ENCODE measurements at places on chromosomes 16 and 17.

DNA sequence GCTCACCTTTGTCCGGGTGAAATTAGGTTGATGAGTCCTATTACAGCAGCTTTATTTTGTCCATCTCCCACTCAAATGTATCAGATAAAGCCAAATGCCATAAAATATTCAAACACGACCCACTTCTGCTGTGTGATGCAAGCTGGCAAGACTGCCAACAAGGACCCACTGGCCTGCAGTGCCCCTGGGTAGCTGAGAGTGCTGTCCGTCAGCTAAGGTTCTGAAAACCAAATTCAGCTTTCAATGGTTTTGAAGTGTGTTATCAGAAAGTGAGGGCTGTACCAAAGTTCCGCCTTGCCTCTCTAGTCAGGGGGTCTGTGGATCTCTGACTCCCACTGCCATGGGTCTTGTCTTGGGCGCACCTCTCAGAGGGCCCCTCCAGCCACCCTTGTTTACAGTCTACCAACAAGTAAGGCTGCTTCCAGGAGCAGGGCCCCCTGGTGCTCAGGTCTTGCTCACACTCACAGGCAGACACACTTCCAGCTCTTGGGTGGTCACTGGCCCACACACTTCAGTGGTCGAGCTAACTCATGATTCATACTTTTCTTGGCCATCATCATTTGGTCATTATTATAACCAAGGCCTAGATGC lies 10.5 kb upstream of the CCDC182 start:
- no peak for DNase-seq

GRCh38 chr17:55722742-55723487 lies at the start of gene TMEM100:
Gene TMEM100, minus strand, starts transcription at chr17:55722864. Its CDS starts 1,794 bp downstream, at chr17:55721070.
- peak; percentile 63 for DNase-seq

GRCh38 chr17:79624718-79625478 lies 14.0 kb upstream of the RBFOX3 start:
- DNase-seq = no peak

GRCh38 chr17:31900877-31901276 lies 631 bp downstream of the UTP6 start:
- no peak for DNase-seq

DNA sequence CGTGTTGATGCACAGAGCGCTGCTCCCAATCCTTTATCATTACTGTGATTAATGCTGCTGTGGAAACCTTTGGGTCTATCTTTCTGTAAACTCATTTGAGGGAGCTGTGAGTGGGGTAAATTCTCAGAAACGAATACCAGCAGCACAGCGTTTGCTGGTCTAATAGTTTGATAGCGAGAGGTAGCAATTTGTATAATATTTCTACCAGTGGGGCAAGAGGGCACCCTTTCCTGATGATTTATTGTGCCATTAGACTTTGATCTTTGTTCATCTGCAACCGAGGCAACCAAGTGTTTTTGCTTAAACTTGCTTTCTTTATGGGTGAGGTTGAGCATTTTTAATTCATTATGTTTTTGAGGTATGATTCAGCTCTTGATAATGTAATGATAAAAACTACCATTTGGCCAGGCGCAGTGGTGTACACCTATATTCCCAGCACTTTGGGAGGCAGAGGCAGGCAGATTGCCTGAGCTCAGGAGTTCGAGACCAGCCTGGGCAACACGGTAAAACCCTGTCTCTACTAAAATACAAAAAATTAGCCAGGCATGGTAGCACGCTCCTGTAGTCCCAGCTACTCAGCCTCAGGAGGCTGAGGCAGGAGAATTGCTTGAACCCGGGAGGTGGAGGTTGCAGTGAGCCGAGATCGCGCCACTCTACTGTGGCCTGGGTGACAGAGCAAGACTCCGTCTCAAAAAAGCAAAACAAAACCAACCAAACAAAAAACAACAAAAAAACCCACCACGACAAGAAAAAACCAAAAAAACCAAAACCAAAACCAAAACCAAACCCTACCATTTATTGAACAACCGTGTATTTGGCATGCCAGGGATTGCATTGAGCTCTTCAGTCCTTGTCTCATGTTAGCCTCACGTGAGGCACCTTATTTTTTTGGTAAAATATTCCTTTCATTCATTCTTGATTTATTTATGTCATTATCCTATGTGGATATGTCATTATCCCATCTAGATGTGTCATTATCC lies 81.5 kb downstream of the PLCG2 start:
- DNase-seq = no peak

- DNase-seq = no peak
These were observed 13.5 kb downstream of the SOX8 start for GRCh38 chr16:995087-995486.

- DNase-seq = no peak
These were observed 122.5 kb downstream of the CYLD start for GRCh38 chr16:50864386-50864785.

DNA sequence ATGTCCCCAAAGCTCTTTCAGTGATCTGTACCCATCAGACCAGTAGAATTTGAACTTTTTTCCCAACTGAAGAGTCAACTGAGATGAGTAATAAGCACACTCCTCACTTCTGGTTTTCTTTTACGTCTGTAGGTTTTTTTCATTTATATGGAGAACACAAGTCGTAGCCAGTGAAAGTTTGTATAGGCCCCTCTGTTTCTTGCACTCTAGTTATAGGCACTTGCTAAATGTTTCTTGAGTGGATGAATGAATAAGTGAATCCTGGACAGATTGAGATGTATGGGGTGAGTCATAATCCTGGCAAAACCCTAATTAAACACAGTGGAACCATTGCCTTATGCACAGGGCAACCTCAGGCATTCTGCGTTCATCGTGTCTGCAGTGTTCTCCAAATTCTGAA lies 193.7 kb upstream of the TBX2 start:
- no peak for DNase-seq

- no peak for DNase-seq
These were observed 439.2 kb upstream of the SOX9 start for GRCh38 chr17:71681427-71682173.

GRCh38 chr16:85474621-85475217 lies 138.4 kb upstream of the GSE1 start:
- no peak for DNase-seq

DNA sequence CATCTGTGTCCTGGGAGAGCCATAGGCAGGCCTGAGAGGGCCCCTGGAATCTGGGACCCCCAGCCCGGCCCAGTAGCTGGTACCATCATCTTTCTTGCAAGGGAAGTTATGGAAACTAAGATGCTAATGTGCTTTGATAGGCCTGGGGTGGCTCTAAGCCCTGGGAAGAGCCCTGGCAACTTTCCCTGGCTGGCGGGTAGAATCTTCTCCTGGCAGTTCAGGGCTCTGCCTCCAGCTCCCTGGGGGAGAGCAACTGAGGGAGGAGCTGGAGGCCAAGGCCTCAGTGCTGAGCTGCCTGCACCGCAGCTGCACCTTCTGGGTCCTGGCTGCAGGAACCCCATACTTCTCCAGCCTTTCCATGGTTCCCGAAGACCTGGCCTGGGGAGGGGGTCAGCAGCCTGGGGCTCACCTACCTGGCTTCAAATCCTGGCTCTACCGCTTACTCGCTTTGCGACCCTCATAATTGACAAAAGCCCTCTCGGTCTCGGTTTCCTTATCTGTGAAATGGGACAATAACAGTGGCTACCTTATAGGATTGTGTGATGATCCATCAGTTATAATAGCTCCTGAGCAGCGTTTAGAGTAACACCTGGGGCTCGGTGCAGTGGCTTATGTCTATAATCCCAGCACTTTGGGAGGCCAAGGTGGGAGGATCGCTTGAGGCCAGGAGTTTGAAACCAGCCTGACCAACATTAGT lies 333.7 kb downstream of the SEC14L1 start:
- no peak for DNase-seq

DNA sequence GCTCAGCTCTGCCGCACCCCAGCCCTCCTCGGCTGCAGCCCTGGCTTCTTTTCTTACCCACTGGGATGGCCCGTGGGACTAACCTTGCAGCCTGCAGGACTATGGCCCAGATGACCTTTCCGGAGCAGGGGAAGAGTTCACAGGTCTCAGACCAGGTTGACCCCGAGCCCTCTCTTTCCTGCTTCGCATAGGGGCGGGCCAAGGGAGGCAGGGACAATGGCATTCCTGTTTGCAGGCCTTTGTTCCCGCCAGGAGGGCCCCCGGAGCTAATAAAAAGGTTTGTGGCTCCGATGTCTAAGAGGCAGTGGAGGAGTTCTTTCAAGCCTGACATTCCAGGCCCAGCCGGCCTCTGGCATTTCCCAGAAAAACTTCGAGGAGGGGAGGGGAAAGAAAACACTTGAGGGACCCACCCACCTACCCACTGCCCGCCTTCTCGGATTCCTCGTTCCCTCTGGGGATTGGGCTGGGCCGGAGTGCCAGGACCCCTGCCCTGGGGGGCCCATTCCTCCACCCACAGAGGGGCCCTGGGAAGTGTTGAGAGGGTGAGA lies 5.8 kb upstream of the SOCS3 start:
- DNase-seq = no peak

DNA sequence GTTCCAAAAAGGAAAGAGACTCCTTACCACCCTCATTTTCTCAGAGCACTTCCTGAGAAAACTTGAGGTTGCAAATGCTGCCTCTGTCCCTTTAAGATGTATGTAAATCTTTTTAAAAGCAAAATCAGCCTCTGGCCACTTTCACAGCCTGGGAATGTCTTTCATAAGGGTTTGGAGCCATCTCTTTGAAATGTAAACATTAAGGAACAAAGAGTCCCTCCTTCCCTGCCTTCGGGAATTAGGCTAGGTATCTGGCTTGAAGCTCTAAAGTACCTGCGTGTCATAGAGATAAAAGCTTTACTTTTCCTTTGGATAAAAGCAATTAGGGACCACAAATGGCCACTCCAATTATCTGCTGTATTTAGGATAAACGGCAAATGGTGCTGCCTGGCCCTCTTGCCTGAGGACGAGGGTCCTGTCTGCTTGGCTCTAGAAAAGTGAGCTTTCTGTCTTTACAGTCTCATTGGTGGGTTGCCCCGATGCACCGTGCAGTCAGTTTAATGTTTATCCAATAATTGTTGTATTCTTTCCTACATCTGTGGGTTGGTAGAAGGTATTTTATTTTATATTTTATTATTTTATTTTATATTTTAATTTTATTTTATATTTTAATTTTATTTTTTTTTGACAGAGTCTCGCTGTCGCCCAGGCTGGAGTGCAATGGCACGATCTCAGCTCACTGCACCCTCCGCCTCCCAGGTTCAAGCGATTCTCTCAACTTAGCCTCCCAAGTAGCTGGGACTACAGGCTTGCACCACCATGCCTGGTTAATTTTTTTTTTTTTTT lies 23.9 kb downstream of the NLRC3 start:
- no peak for DNase-seq

GRCh38 chr16:27219161-27219560 lies 15.8 kb downstream of the KDM8 start:
- DNase-seq = no peak

- no peak for DNase-seq
These were observed 29.6 kb downstream of the ACSF3 start for GRCh38 chr16:89123001-89123830.

GRCh38 chr17:40541060-40541872 lies 24.0 kb downstream of the CCR7 start:
- no peak for DNase-seq

DNA sequence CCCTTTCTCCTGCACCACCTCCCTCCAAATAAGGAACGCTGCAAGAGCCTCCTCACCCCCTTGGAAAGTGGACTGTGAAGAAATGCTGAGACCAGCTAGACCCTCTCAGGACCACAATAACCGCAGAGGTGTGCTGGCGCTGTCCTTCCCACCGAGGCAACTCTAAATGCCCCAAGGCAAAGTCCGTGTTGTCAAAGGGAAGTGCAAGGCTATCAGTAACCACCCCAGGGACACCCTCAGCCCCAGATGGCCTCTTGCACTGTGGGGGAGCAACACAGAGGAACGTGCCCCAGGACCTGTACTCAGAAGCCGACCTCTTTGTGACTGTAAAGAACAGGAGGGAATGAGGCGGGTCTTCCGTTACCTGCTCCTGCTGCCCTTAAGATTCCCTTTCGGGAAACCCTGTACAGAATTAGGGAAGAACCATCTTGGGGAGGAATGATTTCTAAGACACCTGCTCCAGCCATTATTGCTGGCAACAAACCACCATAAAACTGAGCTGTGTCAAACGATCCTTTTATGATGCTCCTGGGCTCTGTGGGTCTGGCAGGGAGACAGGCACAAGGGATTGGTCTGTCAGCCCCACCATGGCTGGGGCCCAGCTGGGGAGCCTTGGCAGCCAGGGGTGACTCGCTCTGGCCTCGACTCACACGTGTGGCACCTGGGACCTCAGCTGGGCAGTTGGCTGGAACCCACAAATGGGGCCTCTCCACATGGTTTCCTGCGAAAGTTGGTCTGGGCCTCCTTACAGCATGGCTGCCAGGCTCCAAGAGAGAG lies 14.6 kb upstream of the MED9 start:
- no peak for DNase-seq

- no peak for DNase-seq
These were observed 720 bp upstream of the ZPBP2 start for GRCh38 chr17:39867084-39867879.

- DNase-seq = no peak
These were observed 199.0 kb downstream of the MSI2 start for GRCh38 chr17:57455063-57455914.

- DNase-seq = no peak
These were observed 24.3 kb upstream of the TMEM220 start for GRCh38 chr17:10754109-10754508.

DNA sequence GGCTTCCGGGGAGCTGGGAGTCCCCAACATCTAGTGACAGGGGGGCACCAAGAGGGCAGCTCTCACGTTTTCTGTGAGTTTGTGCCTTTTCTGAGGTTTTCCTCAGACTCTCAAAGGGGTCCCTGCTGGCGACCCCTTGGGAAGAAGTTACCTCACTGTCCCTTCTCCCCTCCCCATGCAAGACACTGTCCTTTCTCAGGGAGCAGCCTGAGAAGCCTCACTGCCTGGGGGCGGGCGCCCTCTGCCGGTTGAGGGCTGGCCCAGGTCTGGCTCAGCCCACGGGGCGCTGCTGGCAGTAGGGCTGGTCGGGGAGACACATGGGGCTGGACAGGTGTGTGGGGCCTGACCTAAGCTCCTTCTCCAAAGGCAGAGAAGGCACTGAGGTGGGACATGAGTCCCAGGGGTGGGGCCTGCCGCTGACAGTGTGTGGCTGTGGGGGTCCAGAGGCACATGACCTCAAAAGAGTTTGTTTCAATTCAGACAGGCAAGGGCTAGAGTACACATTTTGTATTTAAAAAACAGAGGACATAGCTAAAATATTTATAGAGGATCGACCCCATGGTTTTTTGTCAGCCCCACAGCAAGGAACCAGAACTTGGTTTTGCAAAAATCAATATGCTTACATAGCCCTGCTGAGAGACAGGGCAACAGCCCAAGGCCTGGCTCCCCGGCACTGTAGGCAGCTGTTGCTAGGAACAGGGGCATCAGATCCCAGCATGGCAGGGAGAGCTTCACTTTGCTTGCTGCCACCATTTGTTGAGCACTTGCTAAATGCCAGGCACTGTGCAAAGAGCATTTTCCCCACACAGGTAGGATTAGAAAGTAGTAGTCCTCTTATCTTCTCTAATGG lies 18.5 kb upstream of the ALDH3A1 start:
- no peak for DNase-seq

All from AG09309 (cell line).